ENCODE measurements at places on chromosomes 7 and 10.

GRCh38 chr7:134476044-134476443 lies 17.1 kb upstream of the AKR1B1 start:
- H3K27me3 ChIP-seq = no peaks in the 10 kb centered on the region
- no peak overlapping the region for H3K4me3 ChIP-seq
- H3K27ac ChIP-seq = no peak overlapping the region

DNA sequence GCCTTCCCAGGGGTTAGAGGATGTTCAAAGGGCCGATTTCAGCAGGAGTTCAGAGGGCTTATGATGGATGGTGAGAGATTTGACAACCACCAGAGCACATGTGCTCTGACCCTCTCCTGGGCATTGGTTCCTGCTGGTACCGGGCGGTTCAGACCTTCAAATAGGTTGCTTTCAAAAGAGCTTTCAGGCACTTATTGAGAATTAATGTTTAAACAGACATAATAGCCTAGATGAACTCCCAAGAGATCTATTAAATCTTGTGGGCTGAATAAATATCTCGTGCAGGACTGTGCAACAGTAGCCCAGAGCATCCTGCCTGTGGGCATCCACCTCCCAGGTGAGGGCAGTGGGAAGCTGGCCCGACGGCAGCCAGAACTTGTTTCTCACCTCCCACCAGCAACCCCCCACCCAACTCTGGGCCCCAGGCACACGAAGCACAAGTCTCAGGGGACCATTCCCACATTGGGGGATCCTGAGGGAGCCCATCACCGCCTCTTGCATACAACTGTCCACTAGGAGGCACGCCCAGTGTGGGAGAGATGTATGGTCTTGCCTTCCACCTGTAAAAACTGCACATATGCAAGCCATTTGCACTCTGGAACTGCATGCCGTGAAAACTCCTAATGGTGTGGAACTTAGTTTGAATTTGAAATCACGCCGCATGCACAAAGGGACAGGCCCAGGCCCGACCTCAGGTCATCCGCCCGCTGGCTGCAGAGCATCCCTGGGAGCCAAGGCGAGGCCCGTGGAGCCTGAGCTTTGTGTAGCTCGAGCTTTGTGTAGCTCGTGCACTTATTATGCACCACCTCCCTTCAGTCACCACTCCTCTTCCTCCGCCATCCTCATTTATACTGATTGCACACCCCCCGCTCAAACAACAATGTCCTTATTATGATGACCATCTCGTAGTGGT lies 147.8 kb downstream of the ADCY1 start:
- no peaks in the 10 kb centered on the region for H3K27me3 ChIP-seq
- H3K4me1 ChIP-seq = no peaks in the 10 kb centered on the region
- no peak overlapping the region for H3K4me3 ChIP-seq
- H3K36me3 ChIP-seq = peaks cover 49% of the 10 kb centered on the region
- no peak overlapping the region for H3K27ac ChIP-seq

DNA sequence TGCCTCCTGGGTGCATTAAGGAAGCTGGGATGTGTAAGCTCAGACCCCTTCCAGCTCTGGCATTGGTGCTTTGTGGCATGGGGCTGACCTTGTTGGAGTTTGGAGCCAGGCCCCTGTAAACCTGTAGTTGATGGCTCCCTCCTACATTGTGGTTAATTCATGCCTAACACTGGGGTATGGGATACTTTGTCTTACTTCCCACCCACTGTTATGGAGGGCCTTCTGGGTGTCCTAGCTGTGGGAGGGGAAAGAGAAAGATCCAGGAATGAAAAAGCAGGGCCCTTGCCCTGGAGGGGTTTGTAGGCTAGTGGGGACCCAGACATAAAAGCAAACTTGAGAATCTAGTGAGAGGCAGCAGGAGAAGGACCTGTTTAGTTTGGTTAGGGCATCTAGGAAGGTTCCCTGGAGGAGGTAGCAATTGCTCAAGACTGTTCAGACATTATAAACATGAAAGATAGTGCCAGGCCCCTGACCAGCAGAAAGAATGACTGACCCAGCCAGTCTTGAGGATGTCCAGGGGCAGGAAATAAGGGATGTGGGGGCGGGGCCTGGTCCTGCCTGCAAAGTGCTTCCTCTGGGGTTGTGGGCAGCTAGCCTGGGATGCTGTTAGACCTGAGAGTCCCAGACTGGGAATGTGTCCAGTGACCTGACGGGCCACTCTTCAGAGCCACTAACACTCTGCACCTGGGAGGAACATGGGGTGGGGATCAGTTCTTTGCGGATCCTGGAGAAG lies 6.6 kb downstream of the ADAMTS14 start:
- H3K27ac ChIP-seq = no peak overlapping the region
- peaks cover 3% of the 10 kb centered on the region for H3K27me3 ChIP-seq
- DNase-seq = no peak
- no peak overlapping the region for H3K4me3 ChIP-seq
- H3K36me3 ChIP-seq = no peaks in the 10 kb centered on the region

- no peak overlapping the region for H3K4me3 ChIP-seq
- peaks cover 14% of the 10 kb centered on the region for H3K36me3 ChIP-seq
- H3K27ac ChIP-seq = no peak overlapping the region
- no peak for DNase-seq
- H3K27me3 ChIP-seq = no peaks in the 10 kb centered on the region
- H3K4me1 ChIP-seq = no peaks in the 10 kb centered on the region
These were observed 13.0 kb upstream of the STK31 start for GRCh38 chr7:23696916-23697441.

- H3K4me1 ChIP-seq = peaks cover 14% of the 10 kb centered on the region
- H3K4me3 ChIP-seq = no peak overlapping the region
- no peaks in the 10 kb centered on the region for H3K27me3 ChIP-seq
These were observed 37.4 kb downstream of the USP54 start for GRCh38 chr10:73553761-73554160.

Measured in spinal cord (tissue), 10 donors.